ENCODE measurements at places on chromosomes 2 and 18.

GRCh38 chr2:165621086-165621560 is 151.6 kb downstream of the CSRNP3 start:
- no peak for DNase-seq

GRCh38 chr2:85711578-85712060 is 17.5 kb downstream of the GNLY start:
- DNase-seq: no peak

DNA sequence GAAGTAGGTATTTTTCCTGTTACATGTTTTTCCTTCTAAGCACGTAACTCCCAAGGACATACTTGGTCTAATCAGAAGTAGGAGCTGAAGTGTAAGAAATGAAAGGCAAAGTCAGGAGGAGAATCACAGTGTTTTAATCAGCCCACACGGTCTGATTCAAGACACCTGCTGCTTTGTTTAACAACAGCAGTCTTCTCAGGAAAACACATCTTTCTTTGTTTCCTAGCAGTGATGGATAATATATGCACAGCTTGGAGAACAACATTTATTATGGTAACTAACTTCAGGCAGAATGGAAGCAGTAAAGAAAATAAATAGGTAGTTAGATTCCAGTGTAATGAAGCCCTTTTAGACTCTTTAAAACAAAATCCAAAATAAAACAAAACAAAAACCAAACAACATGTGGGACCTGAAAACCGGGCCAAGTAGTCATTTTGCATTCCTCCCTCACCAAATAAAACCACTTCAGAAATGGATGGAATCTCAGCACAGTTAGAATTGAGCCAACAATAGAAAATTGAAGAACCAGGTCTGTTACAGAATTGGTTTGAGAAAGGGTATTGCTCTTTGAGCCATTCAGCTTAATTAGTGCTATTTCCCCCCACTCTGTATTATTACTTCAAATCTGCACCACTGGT is 61.1 kb upstream of the UGP2 start:
- no peak for DNase-seq

GRCh38 chr2:228793116-228793515 is 478.0 kb downstream of the PID1 start:
- DNase-seq: no peak

DNA sequence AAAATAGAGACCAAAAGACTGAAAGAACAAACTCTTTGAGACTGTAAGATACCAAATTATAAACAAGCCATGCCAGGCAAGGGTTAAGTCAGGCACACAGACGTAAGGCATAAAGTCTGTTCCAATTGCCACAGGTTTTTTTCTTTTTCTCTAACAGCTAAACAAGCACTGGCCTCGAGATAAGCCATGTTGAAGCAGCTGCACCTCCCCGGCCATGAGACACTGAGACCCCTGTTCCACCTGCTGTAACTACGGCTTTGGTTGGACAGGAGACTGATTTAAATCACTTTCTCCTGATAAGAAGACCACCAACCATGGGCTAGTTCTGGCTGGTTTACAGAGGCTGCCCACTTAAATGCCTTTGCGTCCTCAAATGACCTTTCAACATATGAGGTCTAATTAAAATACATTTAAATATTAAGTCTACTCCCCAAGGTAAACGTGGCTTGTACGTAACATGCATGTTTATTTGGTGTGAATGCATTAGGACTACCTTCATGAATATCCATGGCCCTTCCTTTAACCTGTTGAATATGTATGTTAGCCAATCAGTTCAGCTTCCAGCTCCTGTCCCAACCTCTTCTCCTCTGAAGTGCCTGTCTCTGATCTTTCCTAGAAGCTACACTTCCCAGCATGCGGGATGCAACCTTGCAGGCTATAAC is 117.2 kb downstream of the CMPK2 start:
- DNase-seq: no peak
